ENCODE measurements at places on chromosomes 7 and 10.

DNA sequence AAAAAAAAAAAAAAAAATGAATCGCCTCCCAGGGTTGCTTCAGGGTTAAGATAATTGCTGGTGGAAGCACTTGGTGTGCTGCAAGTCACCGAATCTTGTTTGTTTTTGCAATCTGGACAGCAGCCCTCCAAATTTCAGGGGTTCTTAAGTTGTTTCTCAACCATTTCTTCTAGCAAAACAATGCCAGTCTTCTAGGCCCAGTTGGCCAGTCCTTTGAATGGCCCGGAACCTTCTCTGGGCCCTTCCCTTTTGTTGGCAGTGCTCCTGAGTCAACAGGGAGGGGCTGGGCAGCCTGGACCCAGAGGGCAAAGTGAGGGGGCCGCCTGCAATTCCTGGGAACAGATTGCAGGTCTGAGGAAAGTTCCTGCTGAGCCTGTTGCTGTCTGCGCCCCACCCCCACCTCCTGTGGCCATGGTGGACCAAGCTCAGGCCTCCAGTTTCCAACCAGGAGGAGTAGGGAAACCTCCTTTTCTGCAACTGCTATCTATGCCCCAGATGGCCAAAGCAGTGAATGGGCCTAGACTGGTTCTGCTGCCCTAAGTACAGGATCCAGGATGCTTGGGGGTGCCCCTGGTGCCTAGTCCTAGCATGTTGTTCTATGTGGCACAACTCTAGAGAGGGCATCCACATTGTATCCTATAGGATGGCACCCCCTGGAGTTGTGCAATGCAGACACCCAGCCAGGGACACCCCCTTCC is 31.4 kb upstream of the PDCD4 start:
- no peak for DNase-seq

DNA sequence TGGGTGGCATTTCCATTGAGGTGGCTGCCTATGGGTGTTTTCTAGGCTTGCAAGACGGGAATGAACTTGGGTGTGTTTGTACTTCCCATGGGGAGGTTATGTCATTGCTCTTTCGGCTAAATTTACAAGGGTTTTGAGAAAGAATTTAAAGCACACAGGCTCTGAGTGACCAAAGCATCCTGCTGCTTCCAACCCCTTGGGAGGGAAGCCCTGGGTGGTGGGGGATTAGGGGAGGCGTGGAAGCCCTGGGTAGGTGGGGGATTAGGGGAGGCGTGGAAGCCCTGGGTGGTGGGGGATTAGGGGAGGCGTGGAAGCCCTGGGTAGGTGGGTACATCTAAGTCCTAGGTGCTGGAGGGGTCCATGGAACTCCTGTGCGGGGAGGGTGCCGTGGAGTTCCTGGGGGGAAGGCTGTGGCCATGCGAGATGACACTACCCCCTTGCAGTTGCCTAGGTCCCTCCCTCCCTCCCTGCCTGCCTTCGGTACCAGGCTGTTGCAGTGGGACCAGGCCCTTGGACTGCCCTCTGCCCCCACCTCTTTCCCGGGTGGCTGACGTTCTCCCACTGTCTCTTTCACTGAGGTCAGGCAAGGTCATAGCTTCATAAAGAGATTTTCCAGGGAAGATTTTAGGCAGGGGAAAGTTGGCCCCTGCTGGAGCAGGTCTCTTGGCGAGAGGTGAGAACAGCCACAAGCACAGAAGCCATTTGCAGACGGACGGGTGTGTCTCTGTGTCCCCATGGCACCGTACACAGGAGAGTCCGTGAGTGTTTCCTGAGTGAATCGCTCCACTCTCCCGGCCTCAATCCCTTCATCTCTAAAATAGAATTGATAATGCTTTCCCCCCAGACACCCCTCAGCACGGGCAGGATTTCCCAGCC is 19.5 kb downstream of the PRF1 start:
- DNase-seq = no peak

DNA sequence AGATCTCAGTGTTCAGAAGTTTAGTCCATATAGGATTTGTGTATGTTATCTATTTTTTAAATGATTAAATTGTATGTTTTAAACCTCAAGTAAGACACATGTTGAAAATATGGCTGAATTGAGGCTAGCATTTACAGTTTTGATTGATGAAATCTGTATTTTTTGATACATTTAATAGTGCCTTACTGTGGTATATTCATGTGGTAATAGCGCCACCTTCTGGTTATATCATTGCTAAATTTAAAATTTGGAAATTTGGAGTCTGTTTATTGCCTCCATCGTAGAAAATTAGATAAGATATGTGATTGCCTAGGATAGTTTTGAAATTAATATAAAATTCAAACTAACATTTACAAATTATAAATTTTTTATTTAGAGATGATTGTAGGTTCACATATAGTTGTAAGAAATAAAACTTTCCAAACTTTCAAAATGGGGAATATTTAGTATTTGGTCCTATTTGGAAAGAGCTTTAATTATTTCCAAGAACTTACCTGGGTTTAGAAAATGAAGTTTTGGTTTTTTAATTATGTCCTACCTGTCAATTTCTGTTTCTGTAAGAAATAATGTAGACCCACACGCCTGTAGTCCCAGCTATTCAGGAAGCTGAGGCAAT is 19.1 kb upstream of the ARMS2 start:
- no peak for DNase-seq

DNA sequence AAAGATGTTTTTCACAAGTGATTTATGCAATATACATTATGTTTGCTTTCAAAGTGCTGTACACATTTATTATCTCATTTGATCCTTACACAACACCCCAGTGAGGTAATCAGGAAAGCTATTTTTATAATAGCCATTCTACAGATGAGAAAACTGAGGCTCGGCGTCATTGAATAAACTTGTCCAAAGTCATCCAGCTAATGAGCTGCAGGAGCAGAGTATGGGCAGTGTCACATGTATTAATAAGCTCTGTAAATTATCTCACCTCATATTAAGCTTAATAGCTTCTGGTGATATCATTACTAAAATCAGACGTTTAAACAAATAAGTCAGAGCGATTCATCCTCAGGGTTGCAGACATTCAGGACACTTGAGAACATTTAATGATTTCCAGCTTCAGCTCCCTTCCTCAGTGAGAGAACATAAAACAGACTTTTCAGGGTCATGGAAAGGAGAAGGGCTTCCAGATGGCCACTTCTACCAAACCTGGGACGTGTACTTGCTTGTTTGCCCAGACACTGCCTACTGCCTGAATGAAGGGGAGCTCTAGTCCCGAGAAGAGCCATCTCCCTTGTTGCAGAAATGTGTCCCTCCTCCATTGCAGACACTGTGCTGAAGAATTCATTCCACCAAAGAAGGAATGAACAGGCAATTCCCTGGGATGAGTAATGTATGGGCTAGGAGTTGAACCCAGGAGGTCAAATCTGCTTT is 20.5 kb upstream of the FZD1 start:
- no peak for DNase-seq

GRCh38 chr10:69749178-69750010 is 52.3 kb upstream of the COL13A1 start:
- DNase-seq = no peak

GRCh38 chr7:155804897-155805825 is 7.1 kb downstream of the SHH start:
- DNase-seq = no peak

GRCh38 chr10:114316744-114317143 is 77.7 kb downstream of the VWA2 start:
- no peak for DNase-seq

- DNase-seq = no peak
Measured at GRCh38 chr7:4661871-4662270, 20.2 kb upstream of the FOXK1 start.

GRCh38 chr7:35658606-35659201 is 36.2 kb downstream of the HERPUD2 start:
- DNase-seq = no peak

GRCh38 chr7:80900583-80901576 is 18.0 kb downstream of the SEMA3C start:
- no peak for DNase-seq

- no peak for DNase-seq
Measured at GRCh38 chr10:131681122-131681521, 219.7 kb upstream of the PPP2R2D start.
